ENCODE measurements at places on chromosomes 5 and 9.
A peak's percentile ranks its signal among the peaks of the same experiment; 100 is the strongest.

GRCh38 chr5:158499075-158499891 lies 600.4 kb downstream of the EBF1 start:
- DNase-seq, result no peak

- DNase-seq, result no peak
Observed at GRCh38 chr5:1824903-1825841, 24.0 kb downstream of the NDUFS6 start.

- no peak for DNase-seq
Observed at GRCh38 chr9:93815677-93816076, 139.5 kb downstream of the BARX1 start.

- no peak for DNase-seq
Observed at GRCh38 chr9:76690973-76691370, 73.3 kb upstream of the PCA3 start.

- DNase-seq, result no peak
Observed at GRCh38 chr5:1946776-1947175, 64.1 kb upstream of the IRX4 start.

GRCh38 chr5:168332042-168332441 lies 40.6 kb downstream of the WWC1 start:
- DNase-seq, result no peak

- no peak for DNase-seq
Observed at GRCh38 chr9:72952914-72953313, at the start of gene ALDH1A1. ALDH1A1 (minus strand) TSS chr9:72953053; CDS start chr9:72953000, 53 bp downstream.

DNA sequence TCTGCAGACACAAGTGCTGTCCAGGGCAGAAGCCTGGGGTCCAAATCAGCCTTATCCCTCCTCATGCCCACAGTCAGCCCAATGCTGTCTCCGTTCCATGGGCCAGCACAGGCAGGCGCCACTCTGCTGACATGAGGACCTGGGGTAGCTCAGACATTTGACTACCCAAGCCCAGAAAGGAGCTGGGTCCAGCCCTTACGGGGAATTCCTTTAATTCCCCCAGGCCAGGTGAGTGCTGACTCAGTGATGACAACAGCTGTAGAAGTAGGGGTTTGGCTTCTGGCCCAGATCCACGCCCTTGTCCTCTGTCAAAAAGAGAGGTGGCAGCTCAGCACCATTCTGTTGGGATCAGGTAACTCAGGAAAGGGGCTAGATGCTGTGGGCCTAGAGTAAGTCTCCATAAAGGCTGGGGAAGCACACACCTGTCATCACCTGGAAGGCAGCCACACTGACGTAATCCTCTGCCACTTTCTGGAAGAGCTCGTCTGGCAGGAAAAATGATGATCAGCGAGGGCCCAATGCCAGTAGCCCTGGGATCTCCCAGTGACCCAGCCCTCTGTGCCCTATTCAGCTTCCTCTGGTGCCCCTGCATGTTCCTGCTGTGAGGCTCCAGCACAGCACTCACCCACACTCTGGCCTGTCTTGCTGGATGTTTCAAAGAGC lies 1.9 kb downstream of the RAB24 start:
- no peak for DNase-seq

GRCh38 chr5:131096774-131097710 lies 68.0 kb downstream of the HINT1 start:
- peak; percentile 21 for DNase-seq

GRCh38 chr9:90987566-90987965 lies 185.9 kb downstream of the SYK start:
- DNase-seq, result no peak

GRCh38 chr9:136665111-136665703 lies 2.5 kb downstream of the EGFL7 start:
- peak; percentile 30 for DNase-seq

DNA sequence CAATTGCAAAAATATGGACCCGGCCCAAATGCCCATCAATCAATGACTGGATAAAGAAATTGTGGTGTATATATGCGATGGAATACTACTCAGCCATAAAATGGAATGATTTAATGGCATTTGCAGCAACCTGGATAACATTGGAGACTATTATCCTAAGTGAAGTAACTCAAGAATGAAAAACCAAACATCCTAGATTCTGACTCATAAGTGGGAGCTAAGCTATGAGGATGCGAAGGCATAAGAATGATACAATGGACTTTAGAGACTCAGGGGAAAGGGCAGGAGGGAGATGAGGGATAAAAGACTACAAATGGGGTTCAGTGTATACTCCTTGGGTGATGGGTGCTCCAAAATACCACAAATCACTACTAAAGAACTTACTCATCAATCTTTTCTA lies 247.6 kb upstream of the FBXL7 start:
- DNase-seq, result peak; percentile 56
